ENCODE measurements at places on chromosomes 2 and 18.

- DNase-seq = no peak
Observed at GRCh38 chr18:47898696-47899095, 31.8 kb downstream of the SMAD2 start.

DNA sequence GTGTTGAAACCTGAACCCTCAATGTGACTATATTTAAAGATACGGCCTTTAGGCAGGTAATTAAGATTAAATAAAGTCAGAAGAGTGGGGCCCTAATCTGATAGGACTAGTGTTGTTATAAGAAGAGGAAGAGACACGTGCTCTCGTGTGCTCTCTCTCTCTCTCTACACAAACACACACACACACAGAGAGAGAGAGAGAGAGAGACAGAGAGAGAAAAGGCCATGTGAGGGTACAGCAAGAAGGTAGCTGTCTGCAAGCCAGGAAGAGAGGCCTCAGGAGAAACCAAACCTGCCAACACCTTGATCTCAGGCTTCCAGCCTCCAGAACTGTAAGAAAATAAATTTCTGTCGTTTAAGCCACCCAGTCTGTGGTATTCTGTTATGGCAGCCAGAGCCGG, 106.7 kb downstream of the FTCDNL1 start:
- DNase-seq = no peak

DNA sequence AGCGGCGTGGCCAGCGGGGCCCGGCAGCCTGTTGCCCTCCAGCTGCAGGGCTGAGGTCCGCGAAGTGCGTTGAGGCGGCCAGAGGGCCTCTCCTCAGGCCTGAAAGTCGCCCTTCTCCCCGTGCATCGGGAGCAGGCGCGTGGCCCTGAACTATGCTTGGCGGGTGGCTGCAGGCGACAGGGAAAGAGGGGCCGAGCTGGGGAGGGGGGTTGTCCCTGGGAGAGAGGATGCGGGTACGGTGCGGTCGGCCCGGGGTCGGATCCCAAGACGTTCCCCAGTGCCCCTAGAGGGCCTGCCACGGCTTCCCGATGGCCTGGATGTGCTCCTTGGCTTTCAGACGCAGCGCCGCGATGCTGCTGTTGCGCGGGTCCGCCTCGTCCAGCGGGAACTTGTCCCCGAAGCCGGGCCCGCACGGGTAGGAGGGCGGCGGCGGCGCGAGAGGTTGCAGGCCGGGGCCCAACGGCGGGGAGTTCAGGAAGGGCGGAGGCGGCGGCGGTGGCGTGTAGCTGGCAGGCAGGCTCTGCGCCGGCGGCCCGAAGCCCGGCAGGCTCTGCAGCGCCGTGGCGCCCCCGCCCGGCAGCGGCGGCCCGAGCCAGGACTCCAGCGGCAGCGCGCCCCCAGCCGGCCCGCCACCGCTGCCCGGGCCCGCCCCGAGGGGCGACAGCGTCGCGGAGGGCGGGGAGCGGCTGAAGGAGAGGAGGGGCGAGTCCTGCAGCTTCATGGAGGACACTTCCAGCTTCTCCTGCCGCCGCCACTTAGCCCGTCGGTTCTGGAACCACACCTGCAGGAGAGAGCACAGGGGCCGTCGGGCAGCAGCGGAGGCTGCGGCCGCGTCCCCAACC, 4.3 kb downstream of the RAX start:
- peak; percentile 21 for DNase-seq

DNA sequence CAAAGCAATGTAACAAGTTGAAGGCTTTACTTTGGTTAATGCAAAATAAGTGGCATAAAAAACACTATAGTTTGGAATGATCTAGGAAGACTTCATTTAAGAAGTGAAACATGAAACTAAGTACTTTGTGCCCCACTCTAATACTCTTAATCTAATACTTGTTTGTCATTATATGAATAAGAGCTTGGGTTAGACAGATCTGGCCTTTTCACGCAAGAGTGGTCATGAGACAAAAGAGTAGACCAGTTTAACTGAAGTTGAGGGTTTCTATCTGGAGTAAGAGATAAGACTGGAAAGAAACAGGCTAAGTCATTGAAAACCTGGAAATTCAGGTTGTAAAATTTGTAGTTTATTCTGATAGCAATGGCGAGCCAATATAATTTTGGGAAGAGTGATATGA, 2.8 kb downstream of the SLC30A6 start:
- DNase-seq = no peak

DNA sequence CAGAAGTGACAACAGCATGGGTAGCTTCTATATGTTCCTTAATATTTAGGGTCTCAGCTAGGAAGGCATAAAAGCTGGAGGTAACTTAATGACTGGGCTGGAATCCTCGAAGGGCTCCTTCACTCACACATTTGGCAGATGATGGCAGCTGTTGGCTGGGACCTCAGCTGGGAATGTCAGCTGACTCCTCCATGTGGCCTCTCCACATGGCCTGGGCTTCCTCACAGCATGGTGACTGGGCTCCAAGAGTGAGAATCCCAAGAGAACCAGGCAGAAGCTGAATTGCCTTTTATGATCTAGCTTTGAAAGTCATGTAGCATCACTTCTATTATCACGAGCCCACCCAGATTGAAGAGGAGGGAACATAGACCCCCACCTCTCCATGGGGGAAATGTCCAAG, 54.9 kb downstream of the TET3 start:
- DNase-seq = no peak

- DNase-seq = peak; percentile 58
Observed at GRCh38 chr2:42171396-42171980, 2.3 kb downstream of the EML4 start.

DNA sequence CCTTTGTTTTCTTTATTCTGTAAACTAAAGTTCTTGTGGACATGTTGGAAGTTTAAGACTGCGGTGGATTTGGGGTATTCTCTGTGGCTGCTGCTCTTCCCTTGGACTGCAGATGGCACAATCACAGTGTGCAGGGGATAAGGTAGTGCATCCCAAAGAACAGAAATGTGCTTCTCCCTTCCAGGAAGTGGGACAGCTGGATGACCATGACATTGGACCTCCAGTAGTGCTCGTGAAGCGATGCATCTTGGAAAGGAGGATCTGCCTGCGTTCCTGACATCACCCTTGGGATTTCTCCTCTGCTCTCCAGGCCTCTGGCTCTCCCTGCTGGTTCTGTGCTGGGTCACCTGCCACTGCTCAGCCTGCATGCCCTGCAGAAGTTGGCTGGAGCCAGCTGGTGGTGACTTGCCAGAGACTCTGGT, 109.9 kb downstream of the SLC4A3 start:
- DNase-seq = no peak

DNA sequence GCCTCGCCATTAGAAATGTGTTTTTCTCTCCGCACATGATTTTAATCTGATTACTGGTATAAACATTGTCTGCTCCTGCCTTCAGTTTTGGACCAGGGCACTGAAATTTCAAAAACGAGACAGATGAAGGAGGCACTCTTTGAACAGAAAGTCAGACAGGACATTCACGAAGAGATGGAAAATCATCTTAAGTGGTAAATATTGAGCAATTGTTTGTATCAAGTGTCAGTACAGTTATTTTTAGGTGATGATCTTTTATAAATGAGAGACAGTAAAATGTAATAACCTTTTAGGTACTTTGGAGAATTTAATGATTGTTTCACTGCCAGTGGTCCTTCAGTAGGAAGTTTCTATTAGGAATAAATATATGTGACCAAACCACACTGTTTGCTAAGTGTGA, 60.8 kb downstream of the CFAP221 start:
- no peak for DNase-seq

DNA sequence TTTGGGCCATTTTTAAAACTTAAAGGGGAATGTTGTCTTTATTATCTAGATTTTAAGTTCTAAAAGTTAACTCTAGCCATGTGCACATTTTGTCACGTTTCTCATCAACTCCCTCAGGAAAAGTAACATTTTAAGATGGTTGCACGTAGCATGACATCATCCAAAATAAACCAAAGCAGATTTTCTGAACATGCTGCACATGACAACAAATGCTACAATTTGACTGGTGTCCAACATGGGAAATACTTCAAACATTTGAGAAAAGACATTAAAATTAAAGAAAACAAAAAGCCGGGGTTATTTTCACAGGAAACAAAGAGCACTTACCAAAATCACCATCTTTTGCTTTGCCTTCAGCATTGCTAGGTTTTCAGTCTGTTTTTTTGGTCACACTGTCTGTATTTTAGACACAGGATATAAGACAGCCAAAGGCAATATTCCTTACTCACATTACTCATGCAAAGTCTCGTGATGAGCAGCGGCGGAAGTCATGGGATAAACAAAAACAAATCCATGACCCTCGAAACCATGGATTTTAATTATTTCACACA, 51.3 kb upstream of the RND3 start:
- DNase-seq = no peak

DNA sequence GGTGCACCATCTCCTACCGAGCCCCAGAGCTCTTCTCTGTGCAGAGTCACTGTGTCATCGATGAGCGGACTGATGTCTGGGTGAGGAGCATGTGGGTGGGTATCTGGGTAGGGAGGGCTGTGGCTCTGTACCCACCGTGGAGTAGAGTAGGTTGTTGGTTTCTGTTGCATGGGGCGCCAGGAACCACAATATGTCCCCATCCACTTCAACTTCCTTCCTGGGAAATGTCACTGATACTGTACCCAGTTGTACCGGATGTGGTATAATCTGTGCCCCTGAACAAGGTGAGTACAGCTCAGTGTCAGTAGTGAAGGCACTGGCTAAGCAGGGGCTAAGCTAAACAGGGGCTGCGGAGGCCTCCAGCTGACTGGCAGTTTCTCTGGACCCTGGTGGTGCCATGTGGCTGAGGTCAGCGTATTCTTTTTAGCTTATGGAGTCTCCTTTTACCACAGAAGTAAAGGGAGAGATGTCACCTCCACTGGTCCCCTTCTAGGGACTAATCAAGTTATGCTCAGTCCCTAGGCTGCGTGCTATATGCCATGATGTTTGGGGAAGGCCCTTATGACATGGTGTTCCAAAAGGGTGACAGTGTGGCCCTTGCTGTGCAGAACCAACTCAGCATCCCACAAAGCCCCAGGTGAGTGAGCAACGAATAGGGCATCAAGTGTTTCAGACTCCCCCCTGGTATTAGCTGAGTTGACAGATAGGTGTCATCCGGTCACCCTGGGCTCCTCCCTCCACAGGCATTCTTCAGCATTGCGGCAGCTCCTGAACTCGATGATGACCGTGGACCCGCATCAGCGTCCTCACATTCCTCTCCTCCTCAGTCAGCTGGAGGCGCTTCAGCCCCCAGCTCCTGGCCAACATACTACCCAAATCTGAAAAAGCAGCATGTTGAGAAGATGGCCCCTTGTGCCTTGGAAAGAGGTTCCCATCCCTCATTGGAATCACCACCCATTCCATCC, 2.7 kb downstream of the STK16 start:
- no peak for DNase-seq

DNA sequence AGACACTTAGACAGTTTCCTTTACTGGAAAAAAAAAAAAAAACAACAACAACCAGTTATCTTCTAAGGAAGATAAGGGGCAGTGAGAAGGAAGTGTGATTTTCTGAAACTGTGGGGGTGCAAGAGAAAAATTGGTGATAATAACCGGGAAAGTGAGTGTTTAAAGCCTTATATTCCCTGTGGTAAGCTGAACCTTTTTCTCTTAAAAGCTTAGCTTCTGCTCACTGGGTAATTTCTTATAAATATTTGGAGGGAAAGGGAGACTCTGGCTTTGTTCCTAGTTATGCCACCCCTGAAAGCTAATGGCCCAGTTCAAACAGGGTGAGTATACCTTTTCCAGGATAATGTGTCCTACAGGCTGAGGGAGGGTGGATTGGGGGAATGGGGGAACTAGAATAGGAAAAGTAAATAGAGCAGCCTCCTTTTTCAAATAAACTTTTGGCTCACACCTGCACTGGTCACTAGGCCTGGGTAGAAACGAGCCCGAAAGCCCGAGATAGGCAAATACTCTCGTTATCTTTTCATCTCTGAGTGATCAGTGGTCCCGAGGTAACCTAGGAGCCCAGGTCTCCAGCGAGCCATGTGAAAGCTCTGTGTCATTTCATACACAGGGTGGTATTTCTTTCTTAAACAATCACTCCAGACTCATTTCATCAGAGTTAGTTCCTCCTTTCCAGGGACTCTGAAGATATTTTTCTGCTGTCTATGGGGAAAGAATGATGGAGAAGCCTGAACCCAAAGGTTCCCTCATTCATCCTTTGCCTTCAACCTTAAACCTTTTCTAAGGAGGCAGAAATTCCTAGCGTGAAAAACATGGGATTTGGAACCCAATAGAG, 15.5 kb upstream of the SRBD1 start:
- no peak for DNase-seq

DNA sequence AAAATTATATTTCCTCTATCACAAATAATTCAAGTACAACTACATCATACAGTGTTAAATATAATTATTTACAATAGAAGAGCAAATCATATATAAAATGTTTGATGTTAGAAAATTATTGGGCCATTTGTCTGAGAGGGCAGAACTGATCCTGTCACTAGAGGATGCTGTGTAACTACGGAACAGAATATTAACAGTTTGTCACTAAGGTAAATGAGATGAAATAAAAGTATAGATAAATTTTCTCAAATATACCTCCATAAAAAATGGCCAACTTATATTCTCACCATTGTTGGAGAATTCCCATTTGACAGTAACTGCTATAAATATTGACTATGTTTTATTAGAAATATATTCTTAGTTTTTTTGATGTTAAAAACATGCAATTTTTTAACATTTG, 1067.4 kb upstream of the DDX18 start:
- DNase-seq = no peak

DNA sequence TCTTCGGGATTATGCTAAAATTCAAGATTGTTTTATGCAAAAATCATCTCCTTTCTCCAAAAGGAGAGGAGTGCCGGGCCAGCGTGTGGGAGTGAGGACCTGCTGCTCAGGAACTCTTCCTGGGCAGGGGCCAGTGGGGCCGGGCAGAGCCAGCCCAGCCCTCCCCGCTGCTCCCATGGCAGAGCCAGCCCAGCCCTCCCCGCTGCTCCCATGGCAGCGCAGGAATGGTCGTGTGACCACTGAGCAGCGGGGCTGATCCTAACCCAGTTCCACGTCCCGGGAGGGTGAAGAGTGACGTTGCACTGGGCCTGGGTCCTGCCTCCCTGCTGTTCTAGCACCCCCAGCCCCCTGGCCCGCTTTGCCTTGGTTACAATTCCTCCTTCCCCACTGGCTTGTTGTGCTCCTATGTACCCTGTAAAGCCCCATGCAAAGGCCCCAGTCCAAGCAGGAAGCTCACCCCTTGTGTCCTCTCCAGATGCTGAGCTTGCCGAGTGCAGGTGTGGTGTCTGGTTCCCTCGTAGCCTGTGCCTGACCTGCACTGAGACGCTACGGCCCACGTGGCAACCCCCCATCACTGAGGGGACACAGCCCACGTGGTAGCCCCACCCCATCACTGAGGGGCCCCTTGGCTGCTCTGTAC, 11.4 kb upstream of the NEU4 start:
- no peak for DNase-seq

All from suppressor macrophage treated with lipopolysaccharide for 4 hours (primary cell).